Activated naive CD8-positive, alpha-beta T cell treated with anti-CD3 and anti-CD28 coated beads for 36 hours (primary cell): ENCODE measurements at places on chromosomes 4 and X. TPM values are rescaled to one million over a fixed set of nuclear protein-coding genes. Genes with fewer than 3 reads are reported as not detected.

GRCh38 chr4:336099-336892, 1.3 kb upstream of the ZNF141 start:
- H3K4me3 ChIP-seq: peak overlapping the region; percentile 50
- H3K27me3 ChIP-seq: no peaks in the 10 kb centered on the region
- peaks cover 42% of the 10 kb centered on the region for H3K36me3 ChIP-seq
- H3K27ac ChIP-seq: peak overlapping the region; percentile 42
- H3K4me1 ChIP-seq: peaks cover 19% of the 10 kb centered on the region
- peak; percentile 12 for DNase-seq

DNA sequence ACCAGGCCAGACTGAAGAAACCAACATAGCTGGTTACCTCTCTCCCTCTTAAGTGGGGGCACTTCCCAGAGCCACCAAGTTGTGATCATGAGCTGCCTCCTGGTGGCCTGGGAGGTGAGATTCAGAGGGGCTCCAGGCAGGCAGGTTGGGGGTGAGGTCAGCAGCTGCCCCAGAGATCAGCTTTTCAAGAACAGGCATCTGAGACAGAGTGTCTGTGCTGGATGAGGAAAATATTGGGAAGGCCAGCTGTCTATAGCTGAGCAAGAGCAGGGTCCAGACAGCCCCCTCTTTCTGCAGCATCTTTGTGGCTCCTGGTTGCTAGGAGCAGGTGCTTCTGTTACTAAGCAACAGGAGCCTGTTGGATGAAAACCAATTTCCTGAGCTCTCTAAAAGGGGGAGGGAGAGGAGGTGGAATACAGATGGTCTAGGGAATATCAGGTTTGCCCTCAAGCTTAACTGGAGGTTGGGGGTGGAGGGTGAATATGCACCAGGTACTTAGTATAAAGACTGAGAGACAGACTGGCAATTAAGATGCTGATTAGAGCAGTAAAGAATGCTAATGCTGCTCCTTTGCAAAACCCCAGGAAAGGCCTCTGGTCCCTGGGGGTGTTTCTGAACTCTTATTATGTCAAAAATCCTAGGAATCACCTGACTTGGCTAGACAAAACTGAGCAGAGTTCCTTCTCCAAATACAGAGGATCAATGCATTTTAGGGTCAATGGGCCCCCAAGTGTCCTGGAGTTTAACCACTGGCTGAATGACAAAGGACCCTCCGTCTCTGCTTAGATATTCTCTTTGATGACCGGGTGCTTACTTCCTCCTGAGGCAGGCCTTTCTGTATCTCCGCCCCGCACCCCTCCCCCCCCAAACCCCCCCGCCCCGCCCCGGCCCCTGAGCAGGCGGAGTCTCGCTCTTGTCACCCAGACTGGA, 21.4 kb downstream of the ZCCHC13 start:
- no peak overlapping the region for H3K4me3 ChIP-seq
- H3K27ac ChIP-seq: no peak overlapping the region
- no peaks in the 10 kb centered on the region for H3K27me3 ChIP-seq
- H3K4me1 ChIP-seq: no peaks in the 10 kb centered on the region
- H3K36me3 ChIP-seq: no peaks in the 10 kb centered on the region
- DNase-seq: no peak

GRCh38 chrX:20042221-20042620, 51.4 kb upstream of the BCLAF3 start:
- no peak overlapping the region for H3K27ac ChIP-seq
- H3K27me3 ChIP-seq: no peaks in the 10 kb centered on the region
- no peaks in the 10 kb centered on the region for H3K4me1 ChIP-seq
- H3K4me3 ChIP-seq: no peak overlapping the region
- no peaks in the 10 kb centered on the region for H3K36me3 ChIP-seq

GRCh38 chr4:85715991-85716737, 241.2 kb downstream of the ARHGAP24 start:
- H3K4me3 ChIP-seq: no peak overlapping the region
- no peak overlapping the region for H3K27ac ChIP-seq
- H3K27me3 ChIP-seq: no peaks in the 10 kb centered on the region

GRCh38 chr4:48772556-48772955, 7.5 kb downstream of the FRYL start:
- peaks cover 61% of the 10 kb centered on the region for H3K4me1 ChIP-seq
- H3K36me3 ChIP-seq: peaks cover 29% of the 10 kb centered on the region
- no peak overlapping the region for H3K4me3 ChIP-seq
- no peaks in the 10 kb centered on the region for H3K27me3 ChIP-seq
- DNase-seq: no peak
- H3K27ac ChIP-seq: no peak overlapping the region

GRCh38 chr4:108192056-108192455, 23.3 kb upstream of the LEF1 start:
- no peaks in the 10 kb centered on the region for H3K27me3 ChIP-seq
- DNase-seq: no peak
- H3K4me3 ChIP-seq: no peak overlapping the region
- peaks cover 3% of the 10 kb centered on the region for H3K36me3 ChIP-seq
- H3K27ac ChIP-seq: no peak overlapping the region

GRCh38 chr4:8179771-8180170, 19.3 kb upstream of the SH3TC1 start:
- H3K4me1 ChIP-seq: no peaks in the 10 kb centered on the region
- H3K27me3 ChIP-seq: no peaks in the 10 kb centered on the region

- DNase-seq: no peak
- no peaks in the 10 kb centered on the region for H3K27me3 ChIP-seq
- H3K4me3 ChIP-seq: no peak overlapping the region
- H3K36me3 ChIP-seq: no peaks in the 10 kb centered on the region
- peaks cover 2% of the 10 kb centered on the region for H3K4me1 ChIP-seq
These were observed 18.7 kb upstream of the ZNF827 start for GRCh38 chr4:145957302-145957701.

GRCh38 chrX:23764188-23764984, 18.6 kb upstream of the SAT1 start:
- no peaks in the 10 kb centered on the region for H3K27me3 ChIP-seq
- H3K36me3 ChIP-seq: no peaks in the 10 kb centered on the region
- DNase-seq: no peak
- no peaks in the 10 kb centered on the region for H3K4me1 ChIP-seq
- H3K27ac ChIP-seq: no peak overlapping the region

DNA sequence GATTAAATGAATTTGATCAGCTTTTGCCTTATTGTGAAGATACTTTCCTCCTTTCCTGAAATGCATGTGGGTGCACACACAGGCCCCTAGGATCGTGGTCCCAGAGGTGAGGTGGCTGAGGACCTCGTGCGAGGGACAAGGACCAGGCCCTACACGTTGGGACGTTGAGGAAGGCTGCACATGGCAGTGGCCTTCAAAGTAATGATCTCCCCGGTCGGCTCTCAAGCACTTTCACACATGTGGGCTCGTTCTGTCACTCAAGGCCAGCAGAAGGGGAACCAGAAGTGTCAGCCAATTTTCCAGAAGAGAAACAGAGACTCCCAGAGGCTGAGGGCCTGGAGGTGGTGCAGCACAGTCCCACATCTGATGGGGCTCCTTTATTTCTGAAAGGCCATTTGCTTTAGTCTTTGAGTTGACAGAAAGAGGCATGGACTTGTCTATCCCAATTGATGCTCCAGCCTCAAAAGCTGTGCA, 196.8 kb downstream of the AFAP1 start:
- H3K4me3 ChIP-seq: no peak overlapping the region
- H3K27ac ChIP-seq: no peak overlapping the region
- H3K4me1 ChIP-seq: no peaks in the 10 kb centered on the region
- peaks cover 5% of the 10 kb centered on the region for H3K27me3 ChIP-seq
- no peaks in the 10 kb centered on the region for H3K36me3 ChIP-seq

GRCh38 chr4:174629265-174629664, 107.0 kb upstream of the HPGD start:
- no peaks in the 10 kb centered on the region for H3K27me3 ChIP-seq
- no peak overlapping the region for H3K4me3 ChIP-seq
- DNase-seq: no peak
- no peaks in the 10 kb centered on the region for H3K4me1 ChIP-seq

- DNase-seq: no peak
- no peak overlapping the region for H3K27ac ChIP-seq
- no peaks in the 10 kb centered on the region for H3K36me3 ChIP-seq
- no peaks in the 10 kb centered on the region for H3K4me1 ChIP-seq
- H3K27me3 ChIP-seq: peaks cover 5% of the 10 kb centered on the region
- H3K4me3 ChIP-seq: no peak overlapping the region
These were observed 31.1 kb upstream of the RXFP1 start for GRCh38 chr4:158490629-158491028.

DNA sequence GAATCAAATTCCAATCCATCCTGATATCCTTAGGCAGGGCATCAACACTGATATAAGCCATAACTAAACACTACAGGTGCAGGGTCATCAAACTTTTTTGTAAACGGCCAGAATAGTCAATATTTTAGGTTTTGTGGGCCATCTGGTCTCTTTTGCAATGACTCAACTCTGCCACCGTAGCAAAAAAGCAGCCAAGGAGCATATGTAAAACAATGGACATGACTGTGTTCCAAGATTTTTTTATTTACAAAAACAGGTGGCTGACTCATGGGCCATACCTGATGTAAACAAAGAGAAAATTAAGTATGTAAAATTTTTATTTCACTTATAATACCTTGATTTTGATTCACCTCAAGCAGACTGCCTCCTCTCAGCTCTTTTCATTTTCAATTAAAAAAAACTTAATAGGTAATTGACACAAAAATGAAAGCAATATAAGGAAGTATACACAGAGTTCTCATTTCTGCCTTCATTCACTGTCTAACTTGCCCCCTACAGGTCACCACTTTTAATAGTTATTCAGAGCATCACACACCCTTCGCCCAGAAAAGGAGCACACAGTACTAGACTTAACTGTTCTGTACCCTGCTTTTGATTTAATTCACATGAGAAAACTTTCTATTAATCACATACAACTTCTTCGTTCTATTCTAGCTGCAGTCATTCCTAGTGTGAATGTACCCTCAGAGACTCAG, 35.3 kb upstream of the GPM6B start:
- no peak overlapping the region for H3K27ac ChIP-seq
- no peak for DNase-seq
- no peaks in the 10 kb centered on the region for H3K4me1 ChIP-seq
- no peaks in the 10 kb centered on the region for H3K36me3 ChIP-seq

DNA sequence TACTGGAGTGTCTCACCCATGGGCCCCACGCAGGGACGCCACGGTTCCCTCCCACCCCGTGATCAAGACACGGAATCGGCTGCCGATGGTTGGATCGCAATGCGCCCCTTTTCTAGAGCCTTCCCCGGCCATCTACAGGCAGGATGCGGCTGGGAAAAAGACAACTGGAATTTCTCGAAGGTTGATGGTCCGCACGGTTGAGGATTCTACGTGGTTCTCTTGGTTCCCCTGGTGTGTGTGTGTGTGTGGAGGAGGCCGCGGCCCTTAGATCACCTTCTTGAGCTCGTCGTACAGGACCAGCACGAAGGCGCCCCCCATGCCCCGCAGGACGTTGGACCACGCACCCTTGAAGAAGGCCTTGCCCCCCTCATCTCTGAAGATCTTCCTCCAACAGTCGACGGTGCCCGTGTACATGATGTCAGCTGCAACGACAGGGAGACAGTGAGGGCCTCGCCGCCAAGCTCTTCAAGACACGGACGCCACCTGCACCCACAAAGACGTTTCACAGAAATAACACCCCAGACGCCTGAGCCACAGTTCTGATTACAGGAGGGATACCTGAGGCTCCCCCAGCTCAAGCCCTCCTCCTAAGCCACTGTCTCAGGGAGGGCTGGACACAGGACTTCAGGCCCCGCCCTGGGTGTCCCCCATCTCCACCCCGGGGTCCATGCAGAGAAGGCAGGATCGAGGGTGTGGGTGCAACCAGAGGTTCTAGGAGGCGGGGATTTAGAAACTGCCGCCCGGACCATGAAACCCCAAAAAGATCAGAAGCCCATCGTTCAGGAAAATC, 5.4 kb downstream of the SLC25A6 start:
- DNase-seq: no peak
- peaks cover 4% of the 10 kb centered on the region for H3K27me3 ChIP-seq
- H3K36me3 ChIP-seq: peaks cover 84% of the 10 kb centered on the region
- peaks cover 29% of the 10 kb centered on the region for H3K4me1 ChIP-seq

MRFAP1L1 gene
- 42.5 TPM for total RNA-seq

OSTC gene
- total RNA-seq: 86.9 TPM

CPE gene
- total RNA-seq: not detected

CSN1S1 gene
- not detected for total RNA-seq

REELD1 gene
- 0.20 TPM for total RNA-seq

SLC9A6 gene
- total RNA-seq: 10.7 TPM

ARR3 gene
- total RNA-seq: not detected

RTL5 gene
- total RNA-seq: 0.08 TPM

PABPC1L2B gene
- total RNA-seq: not detected

LNX1 gene
- total RNA-seq: not detected

ZDHHC15 gene
- 0.49 TPM for total RNA-seq

TNIP3 gene
- 3.3 TPM for total RNA-seq
